Left lung (tissue), 14 donors: ENCODE measurements at places on chromosomes 3 and 15. TPM values are rescaled to one million over a fixed set of nuclear protein-coding genes. Genes with fewer than 3 reads are reported as not detected.

DNA sequence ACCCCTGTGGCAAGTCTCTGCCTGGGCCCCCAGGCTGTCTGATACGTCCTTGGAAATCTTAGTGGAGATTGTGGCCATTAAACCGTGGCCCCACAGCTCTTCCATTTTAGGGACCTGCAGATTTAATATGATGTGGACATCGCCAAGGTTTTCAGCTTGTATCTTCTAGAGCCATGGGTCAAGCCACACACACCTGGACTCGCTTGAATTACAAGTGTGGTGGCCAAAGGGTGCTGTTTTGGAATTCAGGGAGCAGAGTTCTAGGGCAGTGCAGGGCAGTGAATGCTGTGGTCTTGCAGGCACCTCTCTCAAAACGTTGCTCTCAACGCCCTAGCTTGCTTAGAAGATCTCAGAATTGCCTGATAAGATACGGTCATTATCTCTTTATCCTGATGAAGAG, 211.2 kb downstream of the ROBO2 start:
- DNase-seq: no peak

DNA sequence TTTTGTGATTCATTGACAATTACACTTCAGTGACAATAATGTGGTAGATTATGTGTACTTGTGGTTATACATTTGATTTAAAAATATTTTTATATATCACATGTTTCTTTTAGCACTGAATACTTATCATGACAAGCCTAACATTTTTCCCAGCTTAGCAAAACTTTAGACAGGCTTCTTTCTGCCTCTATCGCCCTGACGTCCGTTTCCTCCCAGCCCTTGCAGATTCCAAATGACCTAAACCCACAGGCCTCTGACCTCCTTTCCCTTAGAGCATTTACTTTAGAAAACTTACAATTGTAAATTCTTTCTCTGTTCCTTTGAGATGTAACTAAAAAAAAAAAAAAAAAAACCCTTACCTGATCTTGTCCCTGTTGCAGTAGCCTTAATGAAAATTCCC, 326.1 kb downstream of the UNC13C start:
- DNase-seq: no peak

DNA sequence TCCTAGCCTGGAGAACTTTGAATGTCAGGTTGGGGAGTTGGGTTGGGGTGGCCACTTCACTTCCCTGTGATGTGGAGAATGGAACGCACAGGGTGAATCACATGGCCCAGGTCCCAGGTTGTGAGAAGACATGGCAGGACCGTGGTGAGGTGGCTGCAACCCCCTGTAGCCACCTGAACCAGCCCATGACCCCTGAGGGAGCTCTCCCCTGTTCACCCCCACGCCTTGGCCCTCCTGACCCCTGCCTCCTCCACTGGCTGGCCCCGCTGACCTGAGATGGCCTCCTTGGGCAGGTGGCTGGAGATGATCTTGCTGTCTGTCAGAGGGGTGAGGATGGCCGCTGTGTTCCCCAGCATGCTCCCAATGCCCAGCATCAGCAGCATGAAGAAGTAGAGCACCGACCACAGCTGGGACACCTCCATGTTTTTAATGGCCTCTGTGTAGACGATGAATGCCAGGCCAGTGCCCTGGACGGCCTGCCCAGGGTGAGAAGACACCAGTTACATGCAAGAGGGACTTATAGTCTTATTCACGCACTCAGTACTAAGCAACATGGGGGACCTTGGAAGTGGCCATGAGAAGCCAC, 31.0 kb downstream of the SLC6A20 start:
- no peak for DNase-seq

Gene ZSCAN29
- total RNA-seq: 25.5 TPM
